ENCODE measurements at places on chromosomes 6 and 20.
A peak's percentile ranks its signal among the peaks of the same experiment; 100 is the strongest.

- no peak overlapping the region for H3K4me3 ChIP-seq
- no peaks in the 10 kb centered on the region for H3K4me1 ChIP-seq
- H3K27ac ChIP-seq: no peak overlapping the region
Observed at GRCh38 chr6:134768931-134769330, 181.0 kb downstream of the ALDH8A1 start.

GRCh38 chr6:38341496-38341895 lies 298.2 kb downstream of the BTBD9 start:
- H3K4me3 ChIP-seq: no peak overlapping the region
- no peaks in the 10 kb centered on the region for H3K27me3 ChIP-seq
- H3K27ac ChIP-seq: no peak overlapping the region
- no peak for DNase-seq
- no peaks in the 10 kb centered on the region for H3K4me1 ChIP-seq
- H3K36me3 ChIP-seq: no peaks in the 10 kb centered on the region

DNA sequence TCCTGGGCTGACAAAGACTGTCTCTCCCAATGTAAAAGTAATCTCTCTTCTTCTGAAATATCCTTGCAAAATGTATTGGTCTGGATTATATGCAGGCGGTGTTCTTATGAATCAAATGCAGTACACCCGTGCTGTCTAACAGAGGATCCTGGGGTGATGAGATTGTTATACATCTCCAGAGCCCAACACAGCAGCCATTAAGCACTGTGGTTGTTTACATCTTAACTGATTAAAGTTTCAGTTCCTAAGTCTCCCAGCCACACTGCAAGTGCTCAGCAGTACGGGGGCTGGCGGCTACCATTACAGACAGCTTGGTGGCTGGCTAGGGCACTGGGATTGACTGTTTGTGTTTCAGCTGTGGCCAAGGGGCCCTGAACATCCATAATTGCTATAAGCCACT lies 7.0 kb downstream of the UNC93A start:
- H3K36me3 ChIP-seq: no peaks in the 10 kb centered on the region
- peak; percentile 55 for DNase-seq
- H3K27ac ChIP-seq: no peak overlapping the region
- no peaks in the 10 kb centered on the region for H3K4me1 ChIP-seq
- H3K27me3 ChIP-seq: no peaks in the 10 kb centered on the region

- no peak overlapping the region for H3K27ac ChIP-seq
- no peak for DNase-seq
- H3K36me3 ChIP-seq: no peaks in the 10 kb centered on the region
- H3K4me3 ChIP-seq: no peak overlapping the region
- H3K27me3 ChIP-seq: no peaks in the 10 kb centered on the region
- no peaks in the 10 kb centered on the region for H3K4me1 ChIP-seq
Observed at GRCh38 chr6:113277111-113277510, 580.0 kb upstream of the MARCKS start.

DNA sequence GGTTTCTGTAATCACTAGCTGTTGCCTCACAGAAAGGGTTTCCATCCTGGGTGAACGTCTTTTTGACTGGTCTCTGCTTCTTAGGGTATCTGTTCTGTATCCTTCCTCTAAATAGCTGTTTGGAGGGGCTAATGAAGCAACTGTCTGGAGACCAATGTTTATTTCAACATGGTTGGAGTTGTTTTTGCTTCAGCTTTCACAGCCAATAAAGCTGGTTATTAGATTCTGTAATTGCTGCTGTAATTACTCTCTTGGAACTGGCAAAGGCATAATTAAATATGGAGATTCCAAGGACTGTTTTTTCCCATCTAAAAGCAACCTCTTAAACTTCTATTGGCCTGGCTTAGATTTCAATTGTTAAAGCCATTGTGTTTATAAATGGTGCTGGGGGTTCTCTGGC lies 31.9 kb downstream of the CHMP4B start:
- H3K4me3 ChIP-seq: no peak overlapping the region
- H3K4me1 ChIP-seq: peaks cover 58% of the 10 kb centered on the region
- no peaks in the 10 kb centered on the region for H3K36me3 ChIP-seq
- no peak for DNase-seq

DNA sequence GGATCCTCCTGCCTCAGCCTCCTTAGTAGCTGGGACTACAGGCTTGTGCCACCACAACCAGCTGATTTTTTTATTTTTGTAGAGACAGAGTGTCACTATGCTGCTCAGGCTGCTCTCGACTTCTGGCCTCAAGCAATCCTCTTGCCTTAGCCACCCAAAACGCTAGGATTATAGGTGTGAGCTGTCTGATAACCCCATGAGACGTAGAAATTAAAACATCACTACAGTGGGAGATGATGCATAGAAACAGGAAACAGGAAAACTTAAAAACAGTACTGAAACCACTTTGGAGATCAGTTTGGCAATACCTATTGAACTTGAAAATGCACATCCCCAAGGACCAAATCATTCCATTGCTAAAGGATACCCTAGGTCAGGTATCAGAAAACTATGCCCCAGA lies 10.8 kb downstream of the SENP6 start:
- no peak for DNase-seq
- H3K4me3 ChIP-seq: no peak overlapping the region
- peaks cover 4% of the 10 kb centered on the region for H3K4me1 ChIP-seq
- H3K27me3 ChIP-seq: no peaks in the 10 kb centered on the region
- H3K36me3 ChIP-seq: no peaks in the 10 kb centered on the region
- H3K27ac ChIP-seq: no peak overlapping the region

- no peak overlapping the region for H3K27ac ChIP-seq
- no peaks in the 10 kb centered on the region for H3K36me3 ChIP-seq
- DNase-seq: no peak
- H3K27me3 ChIP-seq: no peaks in the 10 kb centered on the region
- peaks cover 11% of the 10 kb centered on the region for H3K4me1 ChIP-seq
Observed at GRCh38 chr20:23344336-23344735, 6.3 kb upstream of the NXT1 start.

DNA sequence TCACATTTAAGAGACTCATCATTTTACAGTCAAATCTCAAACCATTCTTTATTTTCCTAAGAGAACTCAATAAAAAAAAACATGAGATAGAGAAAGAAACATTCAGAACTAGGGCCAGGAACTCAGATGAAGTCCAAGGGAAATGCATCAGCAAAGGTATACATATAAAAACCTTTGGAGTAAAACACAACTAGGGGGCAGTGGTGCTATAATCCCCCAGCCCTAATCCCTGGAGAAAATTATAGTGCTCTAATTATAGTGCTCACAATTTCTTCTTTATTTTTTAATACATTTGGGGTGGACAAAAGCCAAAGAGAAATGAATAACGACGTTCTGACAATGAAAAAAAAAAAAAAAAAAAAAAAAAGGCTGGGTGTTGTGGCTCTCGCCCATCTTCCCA lies 100.6 kb upstream of the EMILIN3 start:
- no peaks in the 10 kb centered on the region for H3K4me1 ChIP-seq
- no peak for DNase-seq
- H3K4me3 ChIP-seq: no peak overlapping the region
- peaks cover 13% of the 10 kb centered on the region for H3K36me3 ChIP-seq
- no peak overlapping the region for H3K27ac ChIP-seq
- no peaks in the 10 kb centered on the region for H3K27me3 ChIP-seq

DNA sequence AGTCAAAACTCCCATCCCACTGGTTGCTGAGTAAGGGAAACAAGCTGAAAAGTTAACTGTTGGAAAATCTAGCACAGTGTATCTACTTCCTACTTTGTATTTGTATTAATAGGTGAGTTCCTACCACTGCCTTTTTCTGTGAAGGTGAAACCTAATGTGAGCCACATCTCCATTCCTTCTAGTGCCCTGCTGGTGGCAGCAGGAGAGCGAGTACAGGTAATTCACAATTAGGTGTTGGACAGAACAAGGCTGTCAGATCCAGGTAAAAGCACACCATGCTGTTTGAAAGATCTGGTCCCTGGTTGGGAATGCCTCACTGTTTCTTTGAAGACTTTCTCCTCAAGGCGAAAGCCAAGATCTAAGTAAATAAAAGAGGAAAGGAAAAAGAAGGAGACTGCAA lies 528.4 kb downstream of the PKHD1 start:
- H3K27me3 ChIP-seq: no peaks in the 10 kb centered on the region
- no peaks in the 10 kb centered on the region for H3K4me1 ChIP-seq
- H3K27ac ChIP-seq: no peak overlapping the region
- H3K4me3 ChIP-seq: no peak overlapping the region
- DNase-seq: no peak
